CD4-positive, alpha-beta T cell treated with Interleukin-2 at 100 ng/mL for 4 hours (primary cell): ENCODE measurements at places on chromosomes 2 and 18.

DNA sequence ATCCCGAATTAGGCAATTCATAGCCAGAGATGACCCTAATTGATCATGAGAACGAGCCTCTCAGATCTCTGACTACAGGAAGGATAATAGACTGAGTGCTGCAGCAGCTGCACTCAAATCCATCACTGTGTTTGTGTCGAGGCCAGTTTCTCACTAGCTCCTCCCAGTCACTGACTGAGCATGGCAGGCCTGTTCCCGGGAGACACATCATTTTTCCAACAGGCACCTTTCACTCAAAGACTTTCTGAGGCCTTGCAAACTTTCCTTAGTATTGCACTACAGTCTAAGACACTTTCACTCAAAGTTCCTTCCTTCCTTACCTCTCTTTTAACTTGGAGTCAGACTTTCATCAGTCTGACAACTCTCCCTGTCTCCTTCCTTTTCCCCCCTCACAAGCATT, 13.7 kb downstream of the SOS1 start:
- no peak for DNase-seq

- DNase-seq = no peak
Measured at GRCh38 chr2:136764452-136765255, 691 bp upstream of the THSD7B start.

DNA sequence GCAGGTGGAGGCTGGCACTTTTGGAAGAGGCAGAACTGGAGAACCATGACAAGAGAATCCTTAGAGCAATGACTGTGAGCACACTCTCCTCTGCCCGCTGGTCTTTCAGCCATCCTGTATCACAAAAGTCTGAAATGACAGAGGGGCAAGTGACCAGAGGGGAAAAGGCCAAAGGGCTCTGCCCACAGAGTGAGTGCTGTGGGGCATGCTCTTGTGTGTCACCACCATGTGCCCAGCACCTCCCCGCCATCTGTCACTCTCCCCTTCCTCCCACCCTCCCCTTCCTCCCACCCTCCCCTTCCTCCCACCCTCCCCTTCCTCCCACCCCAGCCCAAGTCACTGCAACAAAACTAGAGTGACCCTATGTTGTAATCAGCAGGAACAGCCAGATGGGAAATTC, 31.9 kb downstream of the DAW1 start:
- DNase-seq = no peak

DNA sequence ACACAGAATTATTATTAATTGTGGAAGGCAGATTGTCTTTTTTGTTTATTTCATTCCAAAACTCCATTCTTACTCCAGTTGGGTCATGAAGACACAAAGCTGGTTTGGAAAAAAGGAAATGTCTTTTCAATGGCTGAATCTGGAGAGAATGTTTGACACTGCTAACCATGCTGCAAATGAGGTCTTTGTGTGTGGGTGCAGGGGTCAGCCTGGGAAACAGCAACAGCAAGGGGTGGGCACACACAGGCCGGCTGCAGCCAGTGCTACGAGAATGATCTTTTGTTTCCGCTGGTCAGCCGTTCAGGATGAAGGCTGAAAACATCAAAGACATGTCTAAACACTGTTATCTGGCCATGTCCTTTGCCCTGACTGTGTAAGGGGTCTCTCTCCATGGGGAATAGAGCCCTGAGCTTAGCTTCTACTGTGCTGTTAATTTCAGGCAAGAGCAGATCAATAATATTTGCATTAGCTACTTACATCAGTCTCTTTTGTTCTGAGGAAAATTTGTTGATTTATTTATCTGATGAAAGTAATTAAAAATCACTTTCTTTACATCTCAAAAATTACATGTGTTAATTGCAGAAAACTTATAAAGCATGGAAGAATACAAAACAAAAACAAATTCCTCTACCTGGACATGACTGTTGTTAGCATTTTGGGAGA, 33.3 kb upstream of the E2F6 start:
- DNase-seq = no peak

DNA sequence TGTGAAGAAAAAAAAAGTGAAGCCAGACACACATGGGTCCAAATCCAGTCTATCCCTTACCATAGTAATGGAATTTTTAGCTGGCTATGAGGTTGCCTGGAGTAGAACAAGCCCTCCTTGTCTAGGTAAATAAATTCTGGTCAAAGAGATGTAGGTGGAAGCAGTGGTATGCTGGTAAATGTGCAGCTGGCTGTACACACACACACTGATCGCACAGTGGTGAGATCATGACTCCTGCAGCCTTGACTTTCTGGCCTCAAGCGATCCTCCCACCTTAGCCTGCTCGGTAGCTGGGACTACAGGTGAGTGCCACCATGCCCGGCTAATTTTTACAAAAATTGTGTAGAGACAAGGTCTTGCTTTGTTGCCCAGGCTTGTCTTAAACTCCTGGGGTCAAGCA, 90.5 kb upstream of the FBXO11 start:
- no peak for DNase-seq

DNA sequence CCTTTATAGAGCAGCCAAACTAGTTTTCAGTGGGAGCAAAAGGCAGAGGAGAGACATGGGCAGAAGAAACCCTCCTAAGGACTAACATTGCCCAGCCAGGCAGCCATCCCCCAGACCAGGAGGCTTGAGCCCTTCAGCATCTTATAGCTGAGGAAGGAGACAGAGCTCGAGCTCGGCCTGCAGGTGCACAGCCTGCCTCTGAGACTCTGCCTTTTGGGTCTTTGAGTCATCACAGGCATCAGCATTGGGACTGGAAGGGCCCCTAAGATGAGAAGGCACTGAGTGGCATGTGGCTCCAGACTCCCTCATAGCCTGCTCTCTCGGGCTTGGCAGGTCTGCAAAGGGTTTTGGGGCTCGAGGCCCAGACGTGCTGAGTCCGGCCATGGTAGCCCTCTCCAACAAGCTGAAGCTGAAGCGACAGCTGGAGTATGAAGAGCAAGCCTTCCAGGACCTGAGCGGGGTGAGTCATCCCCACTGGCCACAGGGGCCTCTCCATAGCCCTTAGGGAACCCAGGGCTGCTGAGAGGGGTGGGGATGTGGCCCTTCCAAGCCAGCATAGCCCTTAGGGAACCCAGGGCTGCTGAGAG, 84.1 kb downstream of the EPAS1 start:
- DNase-seq = no peak
